ENCODE measurements at places on chromosomes 12 and 14.

DNA sequence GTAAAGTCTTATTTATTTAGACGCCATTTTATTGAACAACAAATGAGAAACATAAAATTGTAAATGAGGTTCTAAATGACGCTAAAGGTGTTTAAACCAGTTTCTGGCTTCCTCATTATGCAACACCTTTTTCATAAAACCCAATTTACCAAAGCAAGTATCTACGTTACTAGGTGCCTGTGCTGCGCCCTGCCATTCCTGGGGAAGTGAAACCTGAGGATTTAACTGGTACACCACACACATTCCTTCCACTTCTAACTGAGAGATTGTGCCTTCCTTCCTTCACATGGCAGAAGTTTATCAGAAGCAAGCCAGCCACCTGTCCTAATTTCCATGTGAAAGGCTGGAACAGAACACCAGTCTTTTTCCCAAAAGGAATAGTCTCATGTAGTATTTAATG lies 40.3 kb upstream of the GCH1 start:
- DNase-seq: no peak

GRCh38 chr12:110698171-110698902 lies 9.4 kb upstream of the HVCN1 start:
- DNase-seq: peak; percentile 36

DNA sequence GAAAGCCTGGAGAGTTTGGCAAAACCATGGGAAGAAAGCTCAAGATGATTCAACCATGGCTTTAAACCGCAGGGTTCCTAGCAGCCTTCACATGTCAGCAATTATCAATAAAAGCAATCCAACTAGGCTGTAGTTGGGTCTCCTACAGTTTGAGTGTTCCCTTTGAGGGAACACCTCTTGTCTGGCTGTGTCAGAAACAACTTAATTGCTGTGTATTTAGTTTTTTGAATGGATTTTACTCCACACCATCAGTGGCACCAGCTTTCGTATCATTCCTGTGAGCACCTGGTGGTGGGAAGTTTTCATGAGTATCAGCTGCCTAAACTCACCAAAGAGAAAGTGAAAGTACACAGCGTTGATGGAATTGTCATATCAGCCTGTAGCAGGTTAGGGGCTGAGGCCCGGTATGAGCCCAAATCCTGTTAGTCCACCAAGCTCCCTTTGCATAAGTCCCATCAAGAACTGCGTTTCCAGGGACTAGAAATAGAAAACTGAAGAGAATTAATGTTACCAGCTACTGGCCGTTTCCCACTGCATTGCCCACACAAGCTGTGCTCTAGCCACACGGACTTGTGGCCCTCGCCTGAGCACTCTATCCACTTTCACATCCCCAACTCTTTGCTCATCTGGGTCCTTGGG lies 10.9 kb upstream of the IL26 start:
- no peak for DNase-seq

GRCh38 chr14:34496679-34497513 lies 34.9 kb upstream of the SPTSSA start:
- DNase-seq: no peak

DNA sequence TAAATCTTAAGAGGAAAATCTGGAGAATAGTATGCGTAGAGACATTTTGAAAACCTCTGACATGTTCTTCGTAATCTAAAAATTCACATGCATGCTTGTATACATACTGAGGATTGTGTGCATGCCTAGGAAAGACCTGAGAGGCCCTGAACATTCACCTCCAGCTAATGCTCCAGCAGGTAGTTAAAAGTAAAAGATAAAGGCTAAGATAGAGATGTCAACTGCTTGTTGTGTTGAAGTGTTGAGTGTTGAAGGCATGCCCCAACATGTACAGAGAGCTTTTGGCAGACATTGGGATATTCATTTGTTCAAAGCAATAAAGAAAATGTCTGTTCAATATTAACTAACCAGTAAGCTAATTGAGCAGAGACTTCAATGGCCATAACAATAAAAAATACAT lies 118.6 kb upstream of the SYT1 start:
- DNase-seq: no peak

DNA sequence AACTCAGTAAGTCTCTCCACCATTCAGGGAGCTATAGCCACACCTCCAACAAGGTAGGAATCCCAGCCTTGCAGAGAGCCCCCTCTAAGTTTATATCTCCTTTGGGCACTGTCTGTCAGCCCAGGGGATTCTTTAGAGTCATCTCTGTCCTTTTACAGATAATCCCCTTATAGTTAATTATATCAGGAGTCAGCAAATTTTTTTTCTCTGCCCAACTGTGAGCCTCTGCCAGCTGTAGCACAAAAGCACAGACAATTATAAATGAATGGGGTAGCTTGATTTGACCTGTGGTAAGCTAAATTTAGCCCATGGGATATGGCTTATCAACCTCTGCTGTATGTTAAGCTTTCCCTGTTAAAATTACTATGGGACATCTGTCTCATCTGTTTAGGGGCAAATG lies 8.3 kb downstream of the CEP128 start:
- DNase-seq: no peak

- DNase-seq: no peak
Measured at GRCh38 chr12:39395866-39396265, 47.1 kb downstream of the KIF21A start.

DNA sequence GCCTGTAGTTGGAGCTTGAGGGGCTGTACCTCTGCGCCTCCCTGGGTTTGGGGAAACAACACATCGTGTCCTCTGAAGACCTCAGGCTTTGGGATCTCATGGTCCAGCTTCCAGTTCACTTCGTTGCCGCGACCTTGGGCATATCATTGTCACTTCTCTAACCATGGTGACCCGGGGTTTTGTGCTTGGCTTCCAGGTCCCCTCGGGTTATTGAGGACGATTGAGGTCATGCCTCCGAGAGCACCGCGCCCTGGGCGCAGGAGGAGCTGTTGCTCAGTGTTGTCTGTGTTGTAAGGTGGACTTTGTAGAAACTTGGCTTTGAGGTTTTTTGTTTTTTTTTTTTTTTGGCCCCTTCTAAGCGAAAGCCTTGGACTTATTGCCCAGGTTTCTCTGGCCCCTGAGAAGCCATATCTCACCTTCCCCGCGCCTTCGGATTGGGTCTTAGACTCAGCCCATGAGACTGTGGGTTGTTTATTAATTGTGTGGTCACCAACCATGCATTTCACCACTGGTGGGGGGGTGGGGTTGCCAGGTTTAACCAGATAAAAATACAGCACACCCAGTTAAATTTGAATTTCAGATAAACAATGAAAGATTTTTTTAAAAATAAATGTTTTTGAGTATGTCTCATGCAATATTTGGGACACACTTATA lies 2.6 kb downstream of the BCL7A start:
- DNase-seq: no peak

DNA sequence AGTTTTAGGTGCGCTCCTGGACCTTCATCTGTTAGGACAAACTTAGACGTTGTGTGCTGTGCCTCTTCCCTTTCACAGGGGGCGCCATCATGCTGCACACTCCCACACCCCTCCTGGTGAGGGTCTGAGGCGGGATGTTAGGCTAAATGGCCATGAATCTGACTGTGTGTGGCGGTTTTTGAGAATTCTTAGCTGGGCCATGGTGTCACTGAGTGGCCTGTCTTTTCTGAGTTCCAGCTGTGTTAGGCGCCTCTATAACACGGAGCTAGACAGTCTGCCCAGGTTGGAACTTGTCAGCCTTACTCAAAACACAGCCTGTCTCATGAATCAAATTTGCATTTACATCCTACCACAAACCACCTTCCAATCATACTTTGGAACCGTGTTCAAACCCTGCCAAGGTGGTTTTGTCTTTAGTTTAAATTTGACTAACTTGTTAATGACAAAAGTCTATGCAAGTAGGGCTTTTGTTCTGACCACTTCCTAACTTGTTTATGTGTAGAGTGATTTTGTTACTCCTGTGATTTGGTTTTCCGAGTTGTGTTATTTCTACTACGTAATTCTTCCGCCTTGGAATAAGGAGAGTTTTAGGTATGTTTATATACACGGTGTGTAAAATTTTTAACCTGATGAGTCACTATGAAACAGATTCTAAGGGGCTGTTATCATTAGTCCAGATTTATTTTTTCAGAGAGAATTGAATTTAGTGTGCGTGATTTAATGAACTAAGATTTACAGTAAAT lies 19.6 kb downstream of the ACVR1B start:
- DNase-seq: no peak

GRCh38 chr12:103401421-103401820 lies 94.3 kb downstream of the C12orf42 start:
- peak; percentile 9 for DNase-seq

- DNase-seq: no peak
Measured at GRCh38 chr14:68094158-68094557, 274.6 kb downstream of the RAD51B start.

DNA sequence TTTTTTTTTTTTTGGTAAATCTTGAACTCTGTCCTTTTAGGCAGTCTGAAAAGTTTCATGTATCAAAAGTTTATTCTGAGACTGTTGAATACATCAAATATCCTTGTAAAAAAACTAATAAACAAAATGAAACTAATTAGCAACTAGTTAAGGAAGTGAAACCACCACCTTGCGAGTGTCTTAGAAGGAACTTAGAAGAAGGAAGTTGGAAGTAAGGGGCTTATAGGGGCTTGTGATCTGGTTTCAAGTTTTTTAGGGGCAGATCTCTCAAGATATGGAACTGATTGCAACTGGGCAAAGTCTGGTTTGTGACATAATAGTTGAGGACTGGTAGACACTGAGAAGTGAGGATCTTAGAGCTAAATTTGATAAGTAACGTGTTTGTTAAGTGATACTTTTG lies 748.8 kb downstream of the C12orf50 start:
- DNase-seq: no peak

- DNase-seq: no peak
Measured at GRCh38 chr12:20367583-20368113, 689 bp upstream of the PDE3A start.

GRCh38 chr14:91373591-91374254 lies 43.9 kb downstream of the CCDC88C start:
- DNase-seq: peak; percentile 65

GRCh38 chr12:106145539-106146447 lies 7.0 kb upstream of the NUAK1 start:
- peak; percentile 12 for DNase-seq

- no peak for DNase-seq
Measured at GRCh38 chr14:102221026-102221425, 81.3 kb downstream of the WDR20 start.

DNA sequence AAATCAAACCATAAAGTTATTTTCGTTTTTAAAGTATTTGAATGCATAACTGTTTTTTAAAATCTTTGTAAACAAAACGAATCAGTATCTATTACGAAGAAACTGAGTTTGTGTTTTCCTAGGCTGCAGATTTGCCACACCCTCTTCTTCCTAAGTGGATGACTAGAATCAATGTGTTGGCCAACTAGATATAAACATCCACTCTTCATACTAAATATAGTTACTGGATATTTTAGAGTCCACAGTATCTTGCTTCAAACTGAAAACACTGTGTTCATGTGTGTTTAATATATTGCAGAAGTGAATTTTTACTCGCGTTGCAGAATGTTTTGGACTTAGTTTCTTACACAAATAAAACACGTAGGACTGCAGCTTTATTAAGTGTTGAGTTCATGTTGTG lies 63.2 kb downstream of the KLHL28 start:
- DNase-seq: no peak

DNA sequence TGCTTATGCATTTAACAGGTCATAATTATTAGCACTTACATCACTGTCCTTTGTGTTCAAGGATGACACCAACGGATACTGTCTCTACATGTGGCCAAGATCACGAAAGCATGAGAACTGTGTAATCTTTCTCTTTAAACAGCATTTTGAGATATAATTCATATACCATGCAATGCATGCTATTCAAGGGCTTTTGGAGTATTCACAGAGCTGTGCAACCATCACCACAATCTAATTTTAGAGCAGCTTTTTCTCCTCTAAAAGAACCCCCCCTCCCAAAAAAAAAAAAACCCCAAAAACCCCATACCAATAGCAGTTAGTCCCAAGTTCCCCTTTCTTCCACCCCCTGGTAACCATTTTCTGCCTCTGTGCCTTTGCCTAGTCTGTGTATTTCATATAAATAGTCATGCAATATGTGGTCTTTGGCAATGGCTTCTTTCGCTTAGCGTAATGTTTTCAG lies 60.6 kb downstream of the SPRING1 start:
- no peak for DNase-seq

DNA sequence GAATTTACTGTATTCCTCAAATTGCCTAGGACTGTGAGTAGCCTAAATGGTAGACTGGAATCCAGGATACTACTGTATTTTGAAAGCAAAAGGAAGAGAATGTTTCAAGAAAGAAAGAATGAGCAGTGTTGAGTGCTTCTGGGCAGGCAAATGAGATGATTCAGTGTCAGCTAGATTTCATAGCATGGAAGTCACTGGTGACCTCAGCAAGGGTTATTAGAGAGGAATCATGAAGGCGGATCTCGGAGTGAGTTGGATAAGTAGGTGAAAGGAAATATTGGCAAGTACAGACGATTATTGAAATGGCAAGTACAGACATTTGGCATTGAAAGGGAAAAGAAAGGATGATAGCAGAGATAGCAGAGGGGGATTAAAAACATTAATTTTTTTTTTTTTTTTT lies 27.1 kb downstream of the VRK1 start:
- no peak for DNase-seq

GRCh38 chr12:30457621-30458289 lies 237.9 kb downstream of the IPO8 start:
- DNase-seq: peak; percentile 10

GRCh38 chr14:101966742-101967141 lies 2.4 kb downstream of the DYNC1H1 start:
- DNase-seq: no peak

DNA sequence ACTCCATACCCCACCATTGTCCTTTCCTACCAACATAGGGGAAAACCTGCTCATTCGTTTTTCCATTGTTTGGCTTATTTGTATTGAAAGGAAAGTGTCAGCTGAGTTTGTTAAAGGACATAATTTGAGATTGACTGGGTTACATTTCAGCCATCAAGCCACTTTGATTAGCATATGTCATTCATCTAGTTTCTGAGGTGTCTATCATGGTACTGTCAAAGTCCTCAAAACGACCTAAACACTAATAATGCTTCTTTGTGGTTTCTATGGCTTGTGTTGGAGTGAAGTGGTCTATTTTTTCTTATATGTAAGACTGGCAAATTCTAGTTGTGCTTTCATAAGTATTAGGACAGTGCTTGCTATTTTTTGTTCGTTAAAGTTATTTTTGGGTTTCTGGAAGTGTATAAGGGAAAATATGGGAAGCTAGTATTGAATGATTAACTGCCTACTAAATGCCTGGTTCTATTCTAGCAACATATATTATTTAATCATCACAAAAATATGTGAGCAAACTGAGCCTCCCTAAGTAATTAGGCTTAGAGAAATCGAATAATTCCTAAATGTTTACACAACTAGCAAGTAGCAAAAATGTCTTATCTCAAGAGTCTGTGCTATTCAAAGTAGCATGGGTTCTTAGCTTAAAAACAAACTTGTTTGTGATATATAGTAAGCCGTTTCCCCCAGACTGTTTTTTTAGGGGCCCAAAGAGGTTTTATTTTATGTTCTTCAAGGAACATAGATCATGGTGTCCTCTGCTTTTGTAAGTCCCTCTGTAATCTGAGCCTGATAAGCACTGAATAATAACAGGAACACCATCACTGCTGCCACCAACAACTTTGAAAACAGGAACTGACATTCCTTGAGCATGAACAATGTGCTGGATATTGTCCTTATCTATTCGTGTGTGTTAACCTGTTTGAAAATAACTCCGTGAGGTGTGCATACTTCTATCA lies 67.1 kb downstream of the DERA start:
- no peak for DNase-seq

- DNase-seq: no peak
Measured at GRCh38 chr14:92945959-92946846, 23.3 kb downstream of the CHGA start.

GRCh38 chr14:75566321-75566720 lies 12.1 kb upstream of the FLVCR2 start:
- DNase-seq: no peak

GRCh38 chr14:77108753-77109152 lies 10.7 kb downstream of the CIPC start:
- no peak for DNase-seq
